ENCODE measurements at places on chromosomes 11 and 22.

DNA sequence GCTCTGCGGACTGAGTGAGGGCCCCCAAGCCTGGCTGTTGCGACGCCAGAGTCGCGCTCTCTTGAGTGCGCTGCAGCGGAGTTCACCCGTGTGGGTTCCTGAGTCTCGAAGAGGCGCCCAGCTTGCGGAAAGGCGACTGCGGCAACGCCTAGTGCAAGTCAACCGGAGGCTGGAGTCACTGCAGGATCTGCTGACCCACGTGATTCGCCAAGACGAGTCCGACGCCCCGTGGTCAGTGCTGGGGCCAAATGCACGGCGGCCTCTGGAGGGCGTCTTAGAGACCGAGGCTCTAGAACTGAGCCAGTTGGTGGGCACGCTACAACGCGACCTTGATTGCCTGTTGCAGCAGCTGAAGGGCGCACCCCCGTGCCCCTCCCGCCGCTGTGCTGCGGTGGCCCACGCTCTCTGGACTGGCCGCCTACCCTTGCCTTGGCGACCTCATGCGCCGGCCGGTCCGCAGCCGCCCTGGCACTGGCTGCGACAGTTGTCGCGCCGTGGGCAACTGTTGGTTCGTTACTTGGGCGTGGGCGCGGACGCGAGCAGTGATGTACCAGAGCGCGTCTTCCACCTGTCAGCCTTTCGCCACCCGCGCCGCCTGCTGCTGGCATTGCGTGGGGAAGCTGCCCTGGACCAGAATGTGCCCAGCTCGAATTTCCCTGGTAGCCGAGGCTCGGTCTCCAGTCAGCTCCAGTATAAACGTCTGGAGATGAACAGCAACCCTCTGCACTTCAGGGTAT lies 32.6 kb downstream of the RRP8 start:
- DNase-seq: no peak

DNA sequence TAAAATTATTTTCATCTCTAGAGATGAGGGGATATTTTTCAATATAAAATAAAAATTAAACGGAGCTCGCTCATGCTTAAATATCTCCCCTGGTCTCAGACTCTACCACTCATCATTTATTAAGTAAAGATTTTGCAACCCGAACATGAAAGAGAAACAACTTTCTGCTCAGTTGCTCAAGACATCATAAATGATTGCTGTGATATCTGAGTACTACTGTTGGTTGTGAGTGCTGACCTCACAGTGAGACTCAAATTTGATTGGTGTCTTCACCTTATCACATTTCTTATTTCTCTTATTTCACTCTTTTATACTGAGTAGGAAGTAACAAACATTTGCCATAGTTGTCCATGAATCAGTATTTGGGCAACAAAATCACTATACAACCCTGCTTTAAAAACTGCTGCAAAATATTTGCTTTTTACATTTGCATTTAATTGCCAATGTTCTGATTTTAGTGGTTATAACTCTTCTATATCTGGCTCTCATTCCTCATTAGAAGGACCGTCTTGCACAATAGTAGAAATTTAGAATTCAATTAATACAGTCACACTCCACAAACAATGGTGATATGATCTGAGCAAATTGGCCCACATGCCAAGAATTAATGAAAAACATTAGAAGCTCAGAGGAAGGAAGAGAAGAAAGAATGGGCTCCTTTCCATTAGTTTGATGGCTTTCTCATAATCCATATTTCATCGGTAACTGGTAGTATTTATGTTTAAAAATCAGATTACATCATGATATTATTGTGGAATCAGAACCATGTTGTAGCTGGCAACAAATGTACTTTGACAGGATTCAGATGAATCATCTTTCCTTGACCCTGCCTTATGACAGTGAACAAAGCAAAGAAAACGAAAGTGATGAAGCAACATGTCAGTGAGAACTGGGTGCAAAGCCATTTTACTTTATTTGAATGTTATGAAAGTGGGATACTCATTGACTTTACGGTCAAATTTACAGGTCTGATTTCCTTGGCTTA lies 973.6 kb upstream of the TENM4 start:
- DNase-seq: no peak

GRCh38 chr22:45397806-45398205 lies 15.6 kb downstream of the SMC1B start:
- no peak for DNase-seq

- no peak for DNase-seq
These were observed 28.4 kb upstream of the FADD start for GRCh38 chr11:70174547-70175235.

DNA sequence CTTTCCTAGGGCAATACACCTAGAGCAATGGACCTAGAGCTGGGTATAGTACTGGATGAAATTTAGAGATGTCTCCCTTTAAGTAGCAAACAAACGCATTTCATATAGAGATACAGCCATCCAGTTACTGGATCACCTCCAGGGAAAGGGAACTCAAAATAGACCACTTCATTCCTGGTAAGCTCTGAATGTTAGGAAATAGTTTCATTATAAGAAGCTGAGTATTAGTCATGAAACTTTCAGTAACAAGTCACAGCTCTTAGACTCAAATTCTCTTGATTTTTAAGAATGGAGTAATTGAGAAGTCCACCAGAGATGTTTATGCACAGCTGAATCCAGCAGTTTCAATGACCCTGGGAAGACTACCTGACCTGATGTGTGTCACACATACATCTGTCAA lies 221.9 kb downstream of the FAM76B start:
- DNase-seq: no peak
